ENCODE measurements at places on chromosomes 2 and 18. TPM values are rescaled to one million over a fixed set of nuclear protein-coding genes. Genes with fewer than 3 reads are reported as not detected.
A peak's percentile ranks its signal among the peaks of the same experiment; 100 is the strongest.

HOXD8 gene
- 0.29 TPM for total RNA-seq

DNA sequence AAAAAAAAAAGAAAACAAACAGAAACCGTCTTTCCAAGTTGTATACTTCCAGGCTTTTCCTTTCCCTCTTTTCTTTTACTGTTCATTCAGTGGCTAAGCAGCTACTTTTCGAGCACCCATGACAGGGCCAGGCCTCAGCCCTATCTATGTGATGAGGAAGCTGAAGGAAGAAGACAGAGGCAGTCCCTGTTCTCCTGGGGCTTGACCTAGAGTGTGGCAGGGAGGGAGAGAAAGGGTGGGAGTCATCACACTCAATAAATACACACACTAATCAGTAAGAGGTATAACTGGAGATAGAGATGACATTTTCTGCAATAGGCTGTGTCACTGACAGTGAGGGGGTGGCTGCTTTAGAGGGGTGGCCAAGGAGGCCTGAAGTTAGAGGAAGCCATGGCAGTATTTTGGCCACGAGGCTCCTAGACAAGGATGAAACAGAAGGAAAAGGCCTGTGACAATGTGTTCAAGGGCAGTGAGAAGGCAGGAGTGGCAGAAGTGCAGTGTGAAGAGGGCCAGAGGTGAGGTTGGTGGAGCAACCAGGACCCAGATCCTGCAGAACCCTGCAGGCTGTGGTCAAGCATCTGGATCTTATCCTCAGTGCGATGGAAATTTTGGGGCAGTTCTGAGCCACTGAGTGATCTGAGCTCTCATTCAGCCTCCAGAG, 131.8 kb upstream of the TTC39C start:
- no peak for DNase-seq

GRCh38 chr18:36139245-36139644, 9.5 kb downstream of the ELP2 start:
- no peak for DNase-seq

SLC14A1 gene
- not detected for total RNA-seq

COX5B gene
- total RNA-seq = 144 TPM

DNA sequence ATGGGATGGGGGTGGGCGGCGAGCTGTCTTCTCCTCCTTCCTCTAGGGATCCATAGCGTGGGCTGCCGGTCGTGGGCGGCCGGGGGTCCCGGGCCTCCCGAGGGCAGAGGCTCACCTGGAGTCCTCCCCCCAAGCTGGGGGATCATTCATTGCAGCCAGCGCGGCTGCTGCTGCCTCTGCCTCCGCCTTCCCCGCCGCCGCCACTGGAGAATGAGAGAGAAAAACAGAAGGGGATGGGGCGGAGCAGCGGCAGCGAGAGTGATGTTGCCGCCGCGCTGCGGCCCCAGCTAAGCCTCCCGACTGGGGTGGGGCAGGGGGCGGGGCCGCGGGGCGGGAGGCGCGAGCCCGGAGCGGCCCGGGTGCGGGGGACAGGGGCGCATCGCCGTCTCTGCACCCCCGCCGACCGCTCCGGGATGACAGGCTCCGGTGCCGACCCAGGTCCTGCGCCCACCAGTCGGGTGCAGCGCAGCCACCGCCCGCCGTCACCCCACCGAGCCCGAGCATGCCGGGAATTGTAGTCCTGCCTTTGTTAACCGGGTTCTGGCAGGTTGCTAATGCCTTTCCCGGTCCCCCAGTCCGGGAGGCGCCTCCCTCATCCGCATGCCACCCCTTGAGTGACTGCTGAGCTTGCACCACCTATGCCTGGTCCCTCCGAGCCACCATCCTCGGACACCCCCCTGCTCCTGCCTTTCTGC, at the start of gene KIF3C:
KIF3C (minus strand) TSS at position 225 of the 695 bp plus-strand sequence. CDS start 580 bp downstream, outside the sequence.
- peak; percentile 58 for DNase-seq

DNA sequence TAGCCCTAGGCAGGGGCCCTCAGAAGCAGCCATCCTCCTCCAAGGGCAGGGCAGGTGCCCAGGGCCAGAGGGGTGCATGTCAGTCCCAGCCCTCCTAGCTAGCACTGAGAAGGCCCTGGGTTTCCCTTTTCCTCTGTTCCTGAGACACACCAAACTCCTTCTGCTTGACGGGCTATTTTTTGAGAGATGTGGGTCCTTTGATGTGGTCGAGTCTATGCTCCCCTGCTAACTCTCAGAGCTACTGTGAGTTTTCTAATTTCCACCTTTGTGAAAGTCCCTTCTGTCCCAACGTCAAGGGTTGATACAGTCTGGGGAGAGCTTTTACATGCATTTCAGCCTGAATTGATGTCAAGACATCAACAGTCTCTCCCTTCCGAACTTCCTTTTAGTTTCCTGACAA, 51.4 kb downstream of the TRPM8 start:
- no peak for DNase-seq

DYTN gene
- total RNA-seq = not detected

DNA sequence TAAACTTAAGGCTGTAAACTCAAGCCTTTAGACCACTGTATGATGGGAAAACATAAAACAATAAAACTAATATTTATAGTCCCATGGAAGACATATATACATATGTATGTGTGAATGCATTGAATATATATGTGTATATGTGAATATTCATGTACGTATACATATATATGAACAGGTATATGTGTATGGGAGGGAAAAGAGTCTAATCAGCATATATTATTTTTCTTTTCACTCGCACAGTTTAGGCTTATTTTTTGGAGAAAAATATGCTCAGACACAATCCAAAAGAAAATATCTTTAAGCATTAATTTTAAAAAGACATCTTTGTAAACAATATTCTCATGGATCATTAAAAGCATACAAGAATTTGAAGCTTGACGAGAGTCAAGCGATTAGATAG, 22.7 kb downstream of the COL4A4 start:
- DNase-seq = no peak

CNTNAP5 gene
- 0.29 TPM for total RNA-seq

MDH1B gene
- total RNA-seq = 1.3 TPM

GRCh38 chr18:39711701-39712100, 2146.1 kb upstream of the CELF4 start:
- DNase-seq = no peak

GRCh38 chr18:55900380-55900779, 312.4 kb upstream of the TCF4 start:
- DNase-seq = no peak

UCN gene
- 3.1 TPM for total RNA-seq
